ENCODE measurements at places on chromosomes 7 and 10.

DNA sequence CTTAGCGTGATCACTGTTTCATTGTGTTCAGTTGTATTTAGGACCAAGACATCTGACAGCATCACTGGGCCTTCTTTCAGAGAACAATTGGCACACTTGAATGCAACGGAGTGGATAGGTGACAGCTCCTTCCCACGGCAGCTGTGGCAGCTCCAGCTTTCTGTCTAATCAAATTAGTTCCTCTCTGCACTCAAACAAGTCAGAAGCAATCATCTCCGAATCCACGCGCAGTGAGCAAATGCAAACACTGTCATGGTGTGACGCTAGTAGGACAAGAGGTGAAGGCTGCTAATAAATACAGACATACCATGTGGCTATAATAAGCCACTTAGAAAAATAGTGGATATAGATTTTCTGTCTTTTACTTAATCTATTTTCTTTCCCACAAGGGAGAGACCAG is 542.4 kb downstream of the ACTR3B start:
- DNase-seq = no peak

- DNase-seq = no peak
Measured at GRCh38 chr10:125134916-125135770, 25.2 kb downstream of the CTBP2 start.

DNA sequence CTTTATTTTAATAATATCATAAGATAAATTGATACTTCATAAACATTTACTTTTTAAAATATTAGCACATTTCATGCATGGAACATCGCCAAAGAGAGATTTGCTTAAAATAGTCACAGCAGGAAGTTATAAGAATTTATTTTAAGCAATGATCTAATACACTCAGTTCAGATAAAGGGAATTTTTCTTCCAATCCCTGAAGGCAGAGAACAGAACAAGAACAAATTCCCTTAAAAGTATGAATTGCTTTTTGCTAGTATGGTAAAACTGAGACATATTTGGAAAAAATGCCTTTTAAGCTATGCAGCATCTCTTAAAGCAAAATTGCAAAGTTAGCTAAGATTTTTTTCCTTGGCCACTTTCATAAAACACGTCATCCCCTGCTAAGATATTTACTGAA is 91.0 kb downstream of the SEMA3D start:
- no peak for DNase-seq

DNA sequence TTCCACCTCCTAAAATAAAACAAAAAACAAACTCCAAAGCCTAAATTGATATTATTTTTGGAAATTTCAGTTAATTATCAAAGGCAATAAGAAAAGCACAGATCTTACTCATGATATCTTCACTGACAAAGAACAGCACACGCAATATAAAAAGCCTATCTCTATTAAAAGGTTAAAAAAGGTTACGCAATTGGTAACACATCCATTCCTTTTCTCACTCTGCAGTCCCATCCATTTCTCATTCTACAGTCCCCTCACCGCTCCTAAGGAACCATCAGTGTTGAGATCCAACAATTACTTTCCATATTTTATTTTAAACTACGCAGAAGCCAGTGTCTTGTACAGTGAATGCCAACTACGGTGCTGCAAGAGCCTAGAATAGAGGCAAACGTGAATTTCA is 1.3 kb downstream of the SEC61G start:
- DNase-seq = no peak

Data from stimulated activated CD8-positive, alpha-beta memory T cell treated with anti-CD3 and anti-CD28 coated beads, Interleukin-2, amount 100 ng/mL, for 1 hour (primary cell).